ENCODE measurements at places on chromosomes 13 and 19. TPM values are rescaled to one million over a fixed set of nuclear protein-coding genes. Genes with fewer than 3 reads are reported as not detected.
A peak's percentile ranks its signal among the peaks of the same experiment; 100 is the strongest.

DNA sequence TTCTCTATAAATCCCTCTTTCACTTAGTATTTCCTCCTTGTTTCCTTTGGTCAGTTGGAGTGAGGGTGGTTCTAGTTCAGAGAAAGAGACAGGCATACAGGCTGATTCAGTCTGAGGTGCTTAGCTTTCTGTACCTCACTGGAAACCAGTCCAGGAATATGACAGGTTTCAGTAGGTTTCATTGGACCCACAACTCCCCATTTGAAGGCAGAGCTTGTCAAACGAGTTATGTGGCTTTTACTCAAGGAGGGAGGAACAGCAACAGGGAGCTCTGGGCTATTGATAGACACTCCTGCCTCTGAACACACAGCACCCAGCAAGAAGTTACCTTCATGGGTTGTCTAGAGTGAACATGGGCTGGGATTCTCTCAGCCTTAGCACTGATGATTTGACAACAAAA is 14.5 kb downstream of the ACTN4 start:
- DNase-seq = no peak

GRCh38 chr13:27601803-27602202 is 18.5 kb downstream of the LNX2 start:
- no peak for DNase-seq

DNA sequence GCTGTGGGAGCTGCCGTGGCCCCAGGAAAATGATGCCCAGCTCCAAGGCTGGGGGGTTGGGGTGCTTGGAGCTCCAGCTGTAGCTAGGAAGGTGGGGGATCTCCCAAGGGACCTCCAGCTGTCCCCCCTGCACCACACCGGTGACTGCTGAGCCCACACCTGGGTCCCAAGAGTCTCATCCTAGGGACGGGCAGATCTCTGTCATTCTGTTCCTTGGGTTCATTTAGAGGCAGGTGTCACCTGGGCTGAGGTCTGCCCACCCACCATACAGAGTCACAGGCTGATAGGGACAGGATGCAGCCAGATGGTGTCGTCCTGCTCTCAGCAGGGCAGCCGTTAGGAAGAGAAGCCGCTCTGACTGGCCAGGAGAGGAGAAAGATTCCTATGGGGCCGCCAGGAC is 5.3 kb downstream of the F2RL3 start:
- DNase-seq = no peak

- no peak for DNase-seq
These were observed 12.0 kb downstream of the B3GNT8 start for GRCh38 chr19:41415154-41415571.

DNA sequence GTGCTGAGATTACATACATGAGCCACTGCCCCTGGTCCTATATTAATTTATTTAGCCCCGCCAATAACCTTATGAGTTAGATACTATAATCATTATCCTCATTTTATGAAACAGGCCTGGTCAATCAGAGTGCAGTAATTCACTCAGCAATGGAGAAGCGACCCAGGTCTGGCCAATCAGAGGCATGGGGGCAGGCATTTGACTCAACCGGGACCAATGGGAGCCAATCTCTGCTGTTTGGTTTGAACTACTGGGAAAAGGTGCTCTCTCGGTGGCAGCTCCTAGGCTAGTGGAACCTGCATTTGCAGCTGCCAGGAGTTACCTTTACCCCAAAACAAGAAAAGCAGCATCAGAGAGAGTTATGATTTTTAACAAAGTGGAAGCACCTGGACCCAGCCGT is 6.6 kb downstream of the SIRT2 start:
- no peak for DNase-seq

FOXA3 gene
- total RNA-seq = not detected

GRCh38 chr19:29002336-29002735 is 210.6 kb downstream of the UQCRFS1 start:
- DNase-seq = no peak

DNA sequence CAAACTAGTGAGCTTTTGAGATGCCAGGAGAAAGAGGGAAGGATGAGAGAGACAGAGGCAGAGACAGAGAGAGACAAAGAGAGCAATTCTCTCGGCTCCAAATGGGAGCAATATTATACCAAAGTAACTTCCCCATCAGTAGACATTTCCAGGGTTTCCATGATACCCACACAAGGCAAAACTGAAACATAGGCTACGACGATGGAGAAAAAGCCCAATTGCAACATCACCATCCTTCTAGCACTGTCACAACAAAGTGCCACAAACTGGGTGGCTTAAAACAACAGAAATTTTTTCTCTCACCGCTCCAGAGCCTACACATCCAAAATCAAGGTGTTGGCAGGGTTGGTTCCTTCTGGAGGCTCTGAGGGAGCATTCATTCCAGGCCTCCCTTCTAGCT is 81.4 kb downstream of the KCTD12 start:
- no peak for DNase-seq

SULT2B1 gene
- total RNA-seq = not detected

ADGRL1 gene
- total RNA-seq = 14.3 TPM

- DNase-seq = peak; percentile 4
These were observed 171.5 kb upstream of the SLITRK6 start for GRCh38 chr13:85970727-85971126.

- DNase-seq = no peak
These were observed 22.8 kb downstream of the NUMBL start for GRCh38 chr19:40667602-40668001.

VMAC gene
- 3.2 TPM for total RNA-seq

DNA sequence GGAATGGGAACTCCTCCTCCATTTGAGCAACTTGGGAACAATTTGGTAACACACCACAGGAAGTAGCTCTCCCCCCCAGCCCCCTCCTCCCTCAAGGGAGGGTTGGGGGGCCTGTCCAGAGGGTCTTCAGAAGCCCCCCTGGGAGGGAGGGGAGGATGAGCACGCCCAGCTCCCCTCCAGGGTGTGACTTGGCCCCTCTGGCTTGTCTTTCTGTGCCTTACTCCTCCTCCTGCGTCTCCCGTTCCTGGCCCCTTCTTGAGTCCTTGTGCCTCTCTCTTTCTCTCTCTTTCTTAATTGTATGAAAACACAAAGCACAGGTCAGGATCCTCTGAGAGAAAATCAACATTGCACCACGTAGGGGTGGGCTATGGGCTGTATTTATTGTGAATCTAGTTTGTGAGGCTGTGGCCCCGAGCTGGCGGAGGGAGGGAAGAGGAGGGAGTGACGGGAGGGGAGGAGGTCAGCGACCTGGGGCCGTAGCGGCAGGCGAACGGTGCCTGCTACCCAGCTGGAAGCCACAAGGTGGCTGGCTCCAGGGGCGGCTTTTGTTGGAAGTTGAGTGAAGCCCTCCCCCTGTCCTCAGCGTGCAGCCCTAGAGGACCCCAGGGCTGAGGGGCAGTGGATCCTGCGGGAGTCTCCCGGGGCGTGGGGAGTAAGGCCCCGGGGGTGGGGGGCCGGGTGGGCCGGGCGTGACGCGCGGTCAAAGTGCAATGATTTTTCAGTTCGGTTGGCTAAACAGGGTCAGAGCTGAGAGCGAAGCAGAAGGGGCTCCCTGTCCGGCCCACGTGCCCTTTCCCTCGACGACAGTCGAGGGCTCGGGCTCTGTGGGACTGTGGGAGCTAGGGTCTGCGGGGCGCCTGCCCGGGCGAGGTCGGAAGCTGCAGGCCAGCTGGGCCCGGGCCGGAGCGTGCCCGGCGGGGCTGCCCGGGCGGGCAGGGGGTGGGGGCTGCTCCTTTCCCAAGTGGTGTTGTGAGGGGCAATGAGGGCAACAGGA is 6.4 kb downstream of the LYL1 start:
- no peak for DNase-seq

- DNase-seq = peak; percentile 7
These were observed 24.2 kb downstream of the TEX29 start for GRCh38 chr13:111344471-111345191.

NKG7 gene
- total RNA-seq = not detected

- DNase-seq = peak; percentile 84
These were observed 175.7 kb upstream of the UBL3 start for GRCh38 chr13:30026093-30026492.

DNA sequence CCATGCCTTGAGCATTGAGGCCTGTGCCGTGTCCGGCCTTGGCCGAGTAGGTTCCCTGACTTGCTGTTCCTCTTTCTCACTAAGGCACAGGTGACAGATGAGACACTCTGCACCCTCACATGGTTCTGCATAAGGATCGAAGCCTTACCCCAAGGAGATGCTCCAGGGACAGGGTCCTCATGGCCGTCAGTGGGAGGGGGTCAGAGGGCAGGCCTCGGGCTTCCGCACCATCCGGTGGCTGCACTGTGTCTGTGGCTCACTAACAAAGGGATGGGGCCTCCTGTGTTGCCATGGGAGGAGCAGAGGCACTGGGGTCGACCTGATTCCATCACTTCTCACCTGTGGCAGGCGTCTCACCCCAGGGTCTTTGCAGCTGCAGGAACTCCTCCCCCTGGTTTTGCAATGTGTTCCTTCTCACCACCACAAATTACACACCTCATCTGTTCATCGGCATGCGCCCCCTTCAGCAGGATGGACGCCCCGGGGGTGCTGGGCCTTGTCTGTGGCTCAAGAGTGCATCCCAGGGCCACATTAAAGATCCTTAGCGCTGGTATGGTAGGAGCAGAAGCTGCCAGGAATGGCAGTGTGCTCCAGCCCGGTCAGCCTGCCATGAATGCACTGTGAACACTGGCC is 113.3 kb upstream of the SOX1 start:
- no peak for DNase-seq

DNA sequence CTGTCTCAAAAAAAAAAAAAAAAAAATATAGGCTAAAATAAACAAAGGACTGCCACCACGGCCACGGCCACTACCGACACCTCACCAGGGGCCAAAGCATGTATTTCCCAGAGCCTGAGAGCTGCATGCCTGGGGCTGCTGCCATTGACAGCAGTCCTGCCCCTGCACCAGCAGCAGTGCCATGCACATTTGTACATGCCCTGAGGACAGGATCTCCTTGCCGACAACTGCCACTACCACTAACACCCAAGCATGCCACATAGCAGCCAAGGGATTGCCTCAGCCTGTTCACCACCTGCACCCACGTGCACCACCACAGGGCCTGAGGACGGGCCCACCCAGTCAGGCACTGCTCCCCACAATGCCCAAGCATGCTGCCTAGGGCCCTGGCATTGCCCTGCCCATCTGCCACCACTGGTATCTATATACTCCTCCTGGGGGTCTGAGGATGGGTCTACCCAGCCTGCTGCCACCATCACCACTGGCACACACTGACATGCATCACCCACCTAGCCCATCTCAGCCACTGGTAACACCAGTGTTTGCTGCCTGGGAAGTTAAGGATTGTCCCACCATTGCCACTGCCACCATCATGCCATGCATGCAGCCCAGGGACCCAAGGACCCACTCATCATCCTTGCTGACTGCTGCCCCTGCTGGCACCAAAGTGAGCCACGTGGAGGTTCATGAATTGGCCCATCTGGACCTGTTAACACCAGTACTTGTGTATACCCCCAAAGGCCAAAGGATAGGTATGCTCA is 10.6 kb upstream of the NUP62 start:
- DNase-seq = no peak

Data from fibroblast of the aortic adventitia (primary cell).